IMR-90 (cell line): ENCODE measurements at places on chromosomes 4 and X. TPM values are rescaled to one million over a fixed set of nuclear protein-coding genes. Genes with fewer than 3 reads are reported as not detected.

Gene PAGE1
- not detected in 2 replicates for total RNA-seq

Gene FGFR3
- total RNA-seq = 0.18 and 0.28 TPM in 2 replicates

Gene IDUA
- 0.72 and 1.7 TPM in 2 replicates for total RNA-seq

Gene UGT2B17
- not detected in 2 replicates for total RNA-seq
